ENCODE measurements at places on chromosomes 1 and 21. TPM values are rescaled to one million over a fixed set of nuclear protein-coding genes. Genes with fewer than 3 reads are reported as not detected.

The MATN1 gene
- total RNA-seq: 1.2 TPM

DNA sequence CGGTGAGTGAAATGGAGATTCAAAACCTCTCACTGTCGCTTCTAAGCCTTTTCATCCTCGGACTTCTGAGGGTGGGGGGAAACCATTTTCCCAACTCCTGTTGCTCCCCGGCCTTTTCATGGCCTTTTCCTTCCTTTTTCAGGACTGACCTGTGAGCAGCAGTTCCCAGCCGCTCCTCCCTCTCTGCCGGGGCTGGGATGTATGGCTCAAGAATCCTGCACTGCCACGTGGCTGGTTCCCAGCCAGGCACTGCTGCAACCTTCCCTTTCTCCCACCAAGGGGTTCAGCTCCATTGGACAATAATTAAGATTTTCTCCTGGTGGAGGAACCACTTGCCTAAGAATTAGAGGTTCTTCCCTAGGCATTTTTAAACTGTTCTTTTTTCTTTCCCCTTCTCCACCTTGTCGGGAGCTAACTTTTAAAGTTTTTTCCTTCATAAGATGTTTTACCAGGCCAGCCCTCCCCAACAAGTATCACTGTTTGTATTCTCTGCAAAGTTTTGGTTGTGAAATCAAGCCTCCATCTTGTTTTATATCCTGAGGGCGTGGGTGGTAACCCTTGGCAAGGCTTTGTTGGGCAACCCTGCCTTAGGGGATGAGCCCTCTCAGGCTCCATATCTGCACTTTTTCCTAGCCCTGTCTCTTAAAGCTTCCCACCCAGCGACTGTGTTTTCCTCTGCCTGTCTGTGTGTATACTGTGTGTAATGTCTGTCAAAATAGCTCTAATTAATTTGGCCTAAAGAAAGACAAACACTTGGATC, 1166.6 kb upstream of the ADGRL2 start:
- DNase-seq: no peak

- no peak for DNase-seq
Observed at GRCh38 chr21:42340187-42341050, 10.4 kb downstream of the TFF2 start.

DNA sequence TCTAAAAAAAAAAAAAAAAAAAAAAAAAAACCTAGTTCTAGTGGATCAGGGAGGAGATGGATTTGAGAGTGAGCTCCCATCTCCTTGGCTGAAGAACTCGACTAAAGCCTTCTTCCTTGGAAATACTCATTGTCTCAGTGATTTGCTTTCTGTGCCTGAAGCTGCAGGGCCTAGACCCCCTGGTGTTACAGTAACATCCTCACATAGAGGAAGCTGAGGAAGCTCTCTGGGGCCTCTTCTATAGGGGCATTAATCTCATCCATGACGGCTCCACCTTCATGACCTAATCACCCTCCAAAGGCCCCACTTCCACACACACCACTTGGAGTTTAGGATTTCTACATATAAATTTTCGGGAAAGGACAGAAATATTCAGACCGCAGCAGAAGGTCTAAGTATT, 95.9 kb upstream of the ETS2 start:
- DNase-seq: no peak

GRCh38 chr1:212670301-212670700, 29.3 kb downstream of the BATF3 start:
- DNase-seq: no peak

All from activated T-cell treated with anti-CD3 and anti-CD28 coated beads, Interleukin-2, amount 50 U/mL, for 72 hours (primary cell).